ENCODE measurements at places on chromosomes 3 and 15. TPM values are rescaled to one million over a fixed set of nuclear protein-coding genes. Genes with fewer than 3 reads are reported as not detected.

The SKOR1 gene
- polyA plus RNA-seq = 0.23 TPM

The SLC28A1 gene
- polyA plus RNA-seq = not detected

The SCN10A gene
- not detected for polyA plus RNA-seq

The UBAP1L gene
- 0.70 TPM for polyA plus RNA-seq

The NECTIN3 gene
- polyA plus RNA-seq = not detected

The MCF2L2 gene
- polyA plus RNA-seq = 3.9 TPM

- no peak overlapping the region for H3K4me3 ChIP-seq
- DNase-seq = no peak
- H3K36me3 ChIP-seq = no peaks in the 10 kb centered on the region
- H3K27ac ChIP-seq = no peak overlapping the region
- H3K4me1 ChIP-seq = no peaks in the 10 kb centered on the region
Observed at GRCh38 chr3:186070996-186071395, 37.9 kb downstream of the ETV5 start.

DNA sequence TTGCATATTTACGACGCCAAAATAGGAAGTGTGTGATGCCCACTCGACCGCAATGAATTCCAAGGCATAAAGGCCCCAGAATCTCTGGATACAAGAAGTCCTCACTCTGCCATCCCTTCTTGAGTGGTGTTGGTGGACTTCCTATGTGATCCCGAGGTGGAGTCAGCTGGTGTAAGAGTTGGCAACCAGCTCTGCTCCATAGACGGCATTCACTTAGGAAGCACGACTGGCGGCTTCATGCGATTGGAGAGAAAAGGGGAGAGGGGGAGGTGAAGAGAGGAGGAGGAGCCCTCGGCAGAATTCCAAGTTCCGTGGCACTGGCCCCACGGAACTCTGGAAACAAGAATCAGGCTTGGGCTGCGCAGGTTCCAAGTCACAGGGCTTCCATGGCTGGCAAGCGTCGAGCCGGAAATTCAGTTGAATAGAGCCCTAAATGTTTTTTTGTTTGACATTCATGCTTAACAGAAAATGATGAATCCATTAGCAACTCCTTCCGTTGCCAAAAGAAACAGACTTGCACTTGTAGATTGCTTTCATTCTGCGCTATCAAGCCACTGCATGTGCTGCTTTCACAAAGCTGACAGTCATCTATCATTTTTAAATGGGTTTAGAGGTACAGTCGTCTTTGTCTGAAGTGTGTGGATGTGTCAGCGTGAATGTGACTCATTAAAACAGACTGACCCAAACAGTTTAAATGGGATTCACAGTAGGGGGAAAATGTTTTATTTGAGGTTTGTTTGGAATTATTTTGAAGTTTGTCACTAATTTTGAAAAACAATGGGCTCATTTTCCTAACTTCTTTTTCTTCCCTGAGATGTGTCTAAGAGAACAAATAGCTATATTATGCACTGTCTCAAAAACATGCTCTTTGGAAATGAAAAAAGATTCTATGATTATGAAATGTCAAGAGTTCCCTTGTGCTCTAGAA, 428.3 kb upstream of the ATP11B start:
- no peaks in the 10 kb centered on the region for H3K36me3 ChIP-seq
- H3K4me1 ChIP-seq = peaks cover 28% of the 10 kb centered on the region
- no peaks in the 10 kb centered on the region for H3K27me3 ChIP-seq
- peak overlapping the region; percentile 99 for H3K27ac ChIP-seq

DNA sequence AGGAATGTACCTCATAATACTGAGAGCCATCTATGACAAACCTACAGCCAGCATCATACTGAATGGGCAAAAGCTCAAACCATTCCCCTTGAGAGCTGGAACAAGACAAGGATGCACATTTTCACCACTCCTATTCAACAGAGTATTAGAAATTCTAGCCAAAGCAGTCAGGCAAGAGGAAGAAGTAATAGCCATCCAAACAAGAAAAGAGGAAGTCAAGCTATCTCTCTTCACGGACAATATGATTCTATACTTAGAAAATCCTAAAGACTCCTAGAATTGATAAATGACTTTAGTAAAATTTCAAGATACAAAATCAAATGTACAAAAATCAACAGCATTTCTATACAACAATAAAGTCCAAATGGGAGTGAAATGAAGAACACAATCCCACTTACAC, 30.2 kb downstream of the OCA2 start:
- H3K36me3 ChIP-seq = no peaks in the 10 kb centered on the region
- H3K27ac ChIP-seq = no peak overlapping the region
- H3K27me3 ChIP-seq = 0 out of 3 replicates have a peak, but pooled peaks cover 2% of the 10 kb centered on the region
- no peaks in the 10 kb centered on the region for H3K4me1 ChIP-seq
- H3K4me3 ChIP-seq = no peak overlapping the region

DNA sequence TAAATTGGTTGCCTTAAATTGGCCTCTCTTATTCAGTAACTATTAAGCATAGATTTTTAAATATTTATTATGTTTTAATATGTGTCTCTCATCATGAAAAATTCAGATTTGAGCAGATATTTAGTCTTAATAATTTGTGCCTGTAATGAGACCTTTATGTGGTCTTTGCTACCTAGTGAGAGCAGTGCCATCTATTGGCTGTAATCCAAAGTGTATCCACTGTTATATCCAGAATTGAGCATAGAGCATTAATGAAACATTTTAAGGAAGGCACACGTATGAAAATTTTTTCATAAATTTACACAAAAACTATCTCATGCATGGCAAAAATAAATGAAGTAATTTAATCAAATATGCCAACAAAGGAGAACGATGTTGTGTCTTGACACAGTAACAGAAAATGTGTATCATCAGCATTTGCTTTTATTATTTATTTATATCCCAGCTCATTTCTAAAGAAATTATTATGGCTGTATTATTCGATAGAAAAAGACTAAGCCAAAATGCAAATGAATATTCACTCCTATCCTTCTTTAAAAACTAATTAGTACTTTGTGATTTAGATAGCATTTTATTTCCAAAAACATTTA, 203.5 kb downstream of the RSRC1 start:
- no peaks in the 10 kb centered on the region for H3K27me3 ChIP-seq
- DNase-seq = peak; percentile 17
- H3K4me3 ChIP-seq = no peak overlapping the region
- H3K36me3 ChIP-seq = no peaks in the 10 kb centered on the region
- no peak overlapping the region for H3K27ac ChIP-seq
- peaks cover 8% of the 10 kb centered on the region for H3K4me1 ChIP-seq

DNA sequence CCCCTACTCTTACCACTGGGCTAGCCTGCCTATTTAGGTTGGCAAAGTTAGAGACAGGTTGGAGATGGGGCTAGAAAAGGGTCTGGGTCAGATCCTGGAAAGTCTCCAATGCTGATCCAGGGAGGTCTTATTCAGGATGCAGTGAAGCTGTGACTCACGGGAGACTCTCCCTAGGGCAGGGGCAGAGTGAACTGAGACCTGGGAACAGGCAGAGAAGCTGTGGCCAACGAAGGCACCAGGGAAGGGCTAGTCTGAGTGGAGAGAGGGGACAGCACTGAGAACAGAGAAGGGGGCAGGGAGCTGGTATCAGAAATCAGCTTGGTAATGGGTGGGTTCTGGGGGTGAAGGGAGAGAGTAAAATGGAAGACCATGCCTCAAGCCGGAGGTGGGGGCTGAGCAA, 2.2 kb downstream of the LTF start:
- H3K4me3 ChIP-seq = no peak overlapping the region
- no peaks in the 10 kb centered on the region for H3K36me3 ChIP-seq
- H3K27me3 ChIP-seq = peaks cover 39% of the 10 kb centered on the region
- H3K4me1 ChIP-seq = no peaks in the 10 kb centered on the region
- no peak for DNase-seq
- H3K27ac ChIP-seq = no peak overlapping the region

- DNase-seq = no peak
- no peaks in the 10 kb centered on the region for H3K36me3 ChIP-seq
- H3K27me3 ChIP-seq = no peaks in the 10 kb centered on the region
- H3K27ac ChIP-seq = no peak overlapping the region
- no peaks in the 10 kb centered on the region for H3K4me1 ChIP-seq
- H3K4me3 ChIP-seq = no peak overlapping the region
Observed at GRCh38 chr3:111653766-111654165, 58.6 kb upstream of the ZBED2 start.

GRCh38 chr3:141686466-141687291, 51.4 kb upstream of the RNF7 start:
- H3K27me3 ChIP-seq = no peaks in the 10 kb centered on the region
- no peaks in the 10 kb centered on the region for H3K36me3 ChIP-seq
- no peak overlapping the region for H3K4me3 ChIP-seq
- no peak for DNase-seq
- H3K4me1 ChIP-seq = peaks cover 4% of the 10 kb centered on the region
- H3K27ac ChIP-seq = no peak overlapping the region

DNA sequence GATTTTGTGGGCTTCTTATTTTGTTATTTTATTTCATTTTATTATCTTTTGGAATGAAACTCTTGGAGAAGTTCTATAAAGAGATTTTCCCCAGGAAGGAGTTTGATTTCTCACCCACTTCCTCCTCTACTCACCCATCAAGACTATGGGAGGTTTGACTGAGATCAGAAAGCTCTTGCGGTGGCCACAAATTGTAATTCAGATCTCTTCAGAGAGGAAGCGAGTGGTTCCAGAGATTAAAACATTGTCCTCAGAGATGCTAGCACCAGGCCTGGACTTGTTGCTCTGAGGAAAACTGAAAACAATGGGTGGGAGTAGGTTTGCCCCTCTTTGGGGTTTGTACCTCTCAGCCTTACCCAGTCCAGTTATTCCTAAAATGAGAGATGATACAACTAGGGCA, 8.1 kb upstream of the MUC13 start:
- H3K27me3 ChIP-seq = no peaks in the 10 kb centered on the region
- no peak overlapping the region for H3K4me3 ChIP-seq
- no peak overlapping the region for H3K27ac ChIP-seq
- DNase-seq = no peak

GRCh38 chr15:44763187-44763586, 26.9 kb downstream of the TRIM69 start:
- no peak for DNase-seq
- no peaks in the 10 kb centered on the region for H3K27me3 ChIP-seq
- H3K27ac ChIP-seq = no peak overlapping the region
- no peaks in the 10 kb centered on the region for H3K4me1 ChIP-seq
- no peak overlapping the region for H3K4me3 ChIP-seq
- no peaks in the 10 kb centered on the region for H3K36me3 ChIP-seq

DNA sequence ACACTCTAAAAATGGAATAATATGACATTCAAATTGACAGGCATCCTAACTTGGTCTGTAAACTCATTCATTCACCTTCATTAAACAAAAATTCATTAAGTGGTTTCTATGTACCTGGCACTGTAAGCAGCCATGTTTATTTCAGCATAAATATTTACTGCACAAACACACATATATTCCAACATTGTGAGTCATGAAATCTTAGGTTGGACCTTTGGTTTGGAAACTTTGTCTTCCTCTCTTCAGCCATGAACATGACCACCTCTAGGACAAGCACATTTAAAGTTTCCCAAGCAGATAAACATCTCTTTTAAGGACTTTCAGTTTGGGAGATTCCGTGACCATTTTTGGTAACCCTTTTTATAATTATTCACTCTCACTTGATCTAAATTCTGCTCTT, 131.8 kb downstream of the TPRG1 start:
- H3K4me1 ChIP-seq = no peaks in the 10 kb centered on the region
- no peak for DNase-seq
- no peaks in the 10 kb centered on the region for H3K36me3 ChIP-seq
- no peaks in the 10 kb centered on the region for H3K27me3 ChIP-seq

- H3K27me3 ChIP-seq = no peaks in the 10 kb centered on the region
- H3K4me1 ChIP-seq = no peaks in the 10 kb centered on the region
- H3K27ac ChIP-seq = no peak overlapping the region
Observed at GRCh38 chr3:105842449-105842848, 26.4 kb downstream of the CBLB start.

DNA sequence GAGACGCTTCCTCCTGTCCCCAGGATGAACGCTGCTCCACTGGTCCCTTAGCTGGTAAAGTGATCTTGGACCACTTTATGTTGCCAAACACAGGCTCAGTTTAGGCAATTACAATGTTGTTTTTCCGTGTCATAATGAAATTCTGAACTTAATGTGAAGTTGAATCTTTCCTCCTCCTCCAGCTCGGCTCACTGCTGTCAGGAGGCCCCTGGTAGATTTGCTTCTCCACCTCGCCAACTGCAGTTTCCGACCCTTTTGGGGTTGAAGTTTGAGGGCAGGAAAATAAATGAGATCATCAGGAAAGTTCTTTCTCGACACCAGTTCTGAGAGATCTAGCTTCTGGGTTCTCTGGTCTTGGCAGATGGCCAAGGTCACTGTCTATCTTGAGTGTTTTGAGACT, 27.8 kb downstream of the CFAP161 start:
- no peaks in the 10 kb centered on the region for H3K27me3 ChIP-seq
- DNase-seq = no peak
- H3K36me3 ChIP-seq = no peaks in the 10 kb centered on the region
- no peak overlapping the region for H3K4me3 ChIP-seq
- H3K27ac ChIP-seq = no peak overlapping the region

DNA sequence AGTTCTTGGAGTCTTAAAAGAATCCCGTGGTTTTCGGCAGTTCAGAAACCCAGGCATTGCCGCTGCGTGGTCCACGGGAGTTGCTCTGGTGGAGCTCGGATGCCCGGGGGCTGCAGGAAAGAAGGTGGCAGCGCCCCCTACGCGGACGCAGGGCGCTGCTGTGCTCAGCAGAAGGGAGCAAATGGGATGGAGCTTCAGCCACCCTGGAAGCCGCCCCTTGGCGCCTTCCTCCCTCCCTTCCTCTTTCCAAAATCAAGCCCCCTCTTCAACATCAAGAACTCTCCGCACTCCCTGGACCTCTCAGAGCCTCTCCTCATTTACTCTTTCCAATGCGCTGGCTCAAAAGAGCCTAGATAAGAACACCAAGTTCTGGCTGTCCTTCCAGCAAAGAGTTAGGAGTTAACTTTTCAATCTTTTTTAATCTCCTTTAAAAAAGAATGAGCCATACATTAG, 880 bp upstream of the CHRNA7 start:
- H3K27me3 ChIP-seq = peaks cover 28% of the 10 kb centered on the region
- H3K27ac ChIP-seq = no peak overlapping the region
- no peaks in the 10 kb centered on the region for H3K36me3 ChIP-seq
- H3K4me3 ChIP-seq = no peak overlapping the region
- peaks cover 13% of the 10 kb centered on the region for H3K4me1 ChIP-seq

DNA sequence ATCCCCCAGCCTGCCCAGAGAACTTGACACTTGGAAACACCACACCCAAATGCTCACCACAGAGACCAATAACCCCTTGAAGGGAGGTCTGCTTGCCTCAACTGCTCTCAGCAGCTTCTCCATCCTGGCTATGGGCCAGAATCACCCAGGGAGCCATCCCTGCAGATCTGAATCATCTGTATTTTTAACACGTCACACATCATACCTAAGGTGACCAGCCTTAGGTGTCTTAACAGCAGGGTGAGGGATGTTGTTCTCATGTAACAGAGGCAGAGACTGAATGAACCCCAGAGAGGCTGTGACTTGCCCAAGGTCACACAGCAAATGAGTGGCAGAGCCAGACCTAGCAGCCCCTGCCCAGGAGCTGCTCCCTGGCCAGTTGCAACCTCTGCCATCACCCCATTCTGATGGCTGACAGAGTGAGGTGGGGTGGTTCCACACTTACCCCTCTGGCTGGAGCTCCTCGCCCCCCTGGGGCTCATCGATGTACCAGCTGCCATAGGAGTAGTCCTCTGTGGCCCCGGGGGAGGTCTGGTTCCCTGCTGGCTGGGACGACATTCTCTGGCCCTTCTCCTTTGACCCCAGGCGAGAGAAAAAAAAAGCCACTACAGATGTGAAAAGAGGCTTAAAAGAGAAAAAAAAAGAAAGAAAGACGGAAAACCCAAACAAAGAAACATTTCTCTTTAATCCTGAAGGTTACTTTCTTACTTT, 722 bp downstream of the STRA6 start:
- H3K4me3 ChIP-seq = no peak overlapping the region
- H3K27ac ChIP-seq = no peak overlapping the region
- no peaks in the 10 kb centered on the region for H3K36me3 ChIP-seq
